ENCODE measurements at places on chromosomes 16 and 17.

- DNase-seq, result no peak
Measured at GRCh38 chr16:24921229-24921628, 75.5 kb downstream of the SLC5A11 start.

DNA sequence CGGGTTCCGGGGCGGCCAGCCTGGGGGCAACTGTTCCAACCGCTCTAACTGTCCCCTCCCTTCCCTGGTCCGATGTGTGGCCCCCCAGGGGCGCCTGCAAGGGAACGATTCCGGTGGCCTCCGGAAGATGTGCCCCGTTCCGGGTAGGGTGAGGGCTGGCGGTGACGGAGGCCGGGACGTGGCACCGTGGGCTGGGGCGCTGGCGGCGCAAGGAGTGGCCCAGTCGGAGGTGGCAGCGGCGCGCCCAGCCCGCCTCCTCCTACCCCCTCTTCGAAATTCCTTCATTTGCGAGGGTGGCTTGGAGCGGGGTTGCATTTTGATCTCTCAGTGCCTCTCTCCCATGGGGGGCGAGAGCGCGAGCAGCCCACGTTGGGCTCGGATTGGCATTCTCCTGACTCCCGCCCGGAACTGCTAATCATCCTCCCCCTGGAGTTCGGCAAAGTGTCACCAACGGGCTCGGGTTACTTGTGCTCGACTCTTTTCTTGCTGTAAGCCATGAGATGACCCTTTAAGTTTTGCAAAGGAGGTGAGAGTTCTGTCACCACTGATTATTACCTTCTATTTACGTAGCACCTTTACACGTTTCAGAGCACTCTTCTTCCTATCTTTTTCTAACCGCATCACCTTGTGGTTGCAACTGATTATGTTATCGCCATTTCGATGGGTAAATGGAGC, 622 bp downstream of the NDEL1 start:
- peak; percentile 38 for DNase-seq

GRCh38 chr16:30157214-30157613, 26.2 kb upstream of the CORO1A start:
- DNase-seq, result no peak

GRCh38 chr17:75088465-75089417, 987 bp downstream of the SLC16A5 start:
- no peak for DNase-seq

DNA sequence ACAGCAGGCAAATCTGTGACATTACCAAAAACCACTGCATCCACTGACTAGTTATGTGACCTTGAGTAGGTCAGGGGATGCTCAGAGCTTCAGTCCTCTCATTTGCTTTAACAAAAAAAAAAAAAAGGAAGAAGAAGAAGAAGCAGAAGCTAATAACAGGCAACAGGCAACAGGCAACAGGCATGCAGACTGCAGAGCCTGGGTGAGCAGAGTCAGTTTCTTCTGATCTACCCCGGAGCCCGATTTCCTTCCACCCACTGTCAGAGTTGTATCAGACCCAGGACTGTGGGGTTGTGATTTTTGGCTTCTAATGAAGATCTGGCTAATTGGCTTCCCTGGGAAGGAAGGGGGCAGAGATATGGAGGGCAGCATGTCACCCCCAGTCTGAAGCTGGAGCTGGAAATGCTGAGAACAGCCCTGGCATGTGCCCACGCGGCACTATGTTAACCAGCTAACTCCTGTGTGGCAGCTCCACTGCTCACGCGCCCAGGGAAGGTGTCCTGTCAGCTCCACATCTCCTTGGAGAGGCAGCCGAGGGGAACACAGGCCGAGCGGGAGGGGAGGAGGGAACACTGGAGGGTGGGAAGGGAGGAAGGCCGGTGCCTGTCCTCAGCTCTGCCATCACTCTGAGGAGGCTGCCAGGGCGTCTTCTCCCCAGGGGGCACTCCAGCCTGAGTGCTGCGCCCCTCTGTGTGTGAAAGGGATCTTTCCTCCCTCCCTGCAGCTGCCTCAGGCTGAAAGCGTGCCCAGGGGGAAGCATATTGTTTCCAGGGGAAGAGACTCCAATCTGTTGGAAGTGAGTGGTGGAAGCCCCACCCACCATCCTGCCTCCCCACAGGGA, 17.6 kb downstream of the SRCIN1 start:
- no peak for DNase-seq

- no peak for DNase-seq
Measured at GRCh38 chr16:58027161-58027915, 1.8 kb downstream of the MMP15 start.

- no peak for DNase-seq
Measured at GRCh38 chr16:4334724-4335495, 16.2 kb downstream of the PAM16 start.

DNA sequence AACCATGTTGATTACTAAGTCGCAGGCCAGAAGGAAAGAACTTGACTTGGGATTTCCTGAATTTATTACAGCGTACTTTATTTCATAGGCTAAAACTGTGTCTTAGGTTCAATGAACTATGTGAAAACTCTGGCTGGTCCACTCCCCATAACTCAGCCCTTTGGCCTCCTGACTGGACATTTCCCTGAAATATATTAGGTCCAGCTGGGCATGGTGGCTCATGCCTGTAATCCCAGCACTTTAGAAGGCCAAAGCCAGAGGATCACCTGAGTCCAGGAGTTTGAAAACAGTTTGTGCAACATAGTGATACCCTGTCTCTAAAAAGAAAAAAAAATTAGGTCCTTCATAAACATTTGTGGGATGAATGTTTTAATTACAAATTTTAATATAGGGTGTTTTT, 97.0 kb downstream of the CYLD start:
- no peak for DNase-seq

DNA sequence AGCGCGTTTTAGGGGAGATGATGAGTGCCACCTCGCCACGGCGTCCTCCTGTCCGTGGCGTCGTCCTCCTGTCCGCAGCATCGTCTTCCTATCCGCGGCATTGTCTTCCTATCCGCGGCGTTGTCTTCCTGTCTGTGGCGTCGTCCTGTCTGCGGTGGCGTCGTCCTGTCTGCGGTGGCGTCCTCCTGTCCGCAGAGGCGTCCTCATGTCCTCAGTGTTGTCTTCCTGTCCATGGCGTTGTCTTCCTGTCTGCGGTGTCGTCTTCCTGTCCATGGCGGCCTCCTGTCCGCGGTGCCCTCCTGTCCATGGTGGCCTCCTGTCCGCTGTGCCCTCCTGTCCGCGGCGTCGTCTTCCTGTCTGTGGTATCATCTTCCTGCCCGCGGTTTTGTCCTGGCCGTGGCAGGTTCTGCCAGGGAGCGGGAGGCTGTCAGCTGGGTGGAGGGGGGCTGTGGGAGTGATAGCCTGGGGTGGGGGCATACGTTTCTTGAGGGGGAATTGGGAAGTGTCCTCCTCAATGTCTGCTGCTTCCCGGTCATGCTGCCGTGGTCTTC, 30.9 kb downstream of the TBCD start:
- DNase-seq, result no peak

- DNase-seq, result no peak
Measured at GRCh38 chr16:84918006-84918909, 93.1 kb downstream of the ZDHHC7 start.

DNA sequence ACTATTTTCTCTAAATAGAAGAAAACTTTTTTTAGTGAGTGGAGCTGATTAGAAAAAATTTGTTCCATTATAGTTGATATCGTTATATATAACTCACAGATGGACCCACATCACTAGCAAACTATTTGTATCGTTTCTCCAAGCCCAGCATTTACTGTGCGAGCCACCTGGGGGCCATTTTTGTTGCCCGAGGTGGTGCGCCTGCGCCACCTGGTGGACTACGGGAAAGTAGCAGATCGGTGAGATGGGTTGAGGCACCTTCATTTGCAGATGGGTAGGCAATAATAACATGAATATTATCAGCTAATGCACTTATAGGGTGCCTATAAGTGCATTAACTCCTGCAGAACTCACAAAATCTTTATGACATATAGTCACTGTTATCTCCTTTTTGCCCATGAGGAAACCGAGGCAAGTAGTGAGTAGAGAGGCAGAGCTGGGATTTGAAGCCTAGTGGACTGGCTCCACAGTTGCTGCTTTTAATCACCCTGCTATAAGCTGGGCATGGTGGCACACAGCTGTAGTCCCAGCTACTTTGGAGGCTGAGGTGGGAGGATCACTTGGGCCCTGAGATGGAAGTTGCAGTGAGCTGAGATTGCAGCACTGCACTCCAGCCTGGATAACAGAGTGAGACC, 23.2 kb upstream of the NTN1 start:
- peak; percentile 57 for DNase-seq

DNA sequence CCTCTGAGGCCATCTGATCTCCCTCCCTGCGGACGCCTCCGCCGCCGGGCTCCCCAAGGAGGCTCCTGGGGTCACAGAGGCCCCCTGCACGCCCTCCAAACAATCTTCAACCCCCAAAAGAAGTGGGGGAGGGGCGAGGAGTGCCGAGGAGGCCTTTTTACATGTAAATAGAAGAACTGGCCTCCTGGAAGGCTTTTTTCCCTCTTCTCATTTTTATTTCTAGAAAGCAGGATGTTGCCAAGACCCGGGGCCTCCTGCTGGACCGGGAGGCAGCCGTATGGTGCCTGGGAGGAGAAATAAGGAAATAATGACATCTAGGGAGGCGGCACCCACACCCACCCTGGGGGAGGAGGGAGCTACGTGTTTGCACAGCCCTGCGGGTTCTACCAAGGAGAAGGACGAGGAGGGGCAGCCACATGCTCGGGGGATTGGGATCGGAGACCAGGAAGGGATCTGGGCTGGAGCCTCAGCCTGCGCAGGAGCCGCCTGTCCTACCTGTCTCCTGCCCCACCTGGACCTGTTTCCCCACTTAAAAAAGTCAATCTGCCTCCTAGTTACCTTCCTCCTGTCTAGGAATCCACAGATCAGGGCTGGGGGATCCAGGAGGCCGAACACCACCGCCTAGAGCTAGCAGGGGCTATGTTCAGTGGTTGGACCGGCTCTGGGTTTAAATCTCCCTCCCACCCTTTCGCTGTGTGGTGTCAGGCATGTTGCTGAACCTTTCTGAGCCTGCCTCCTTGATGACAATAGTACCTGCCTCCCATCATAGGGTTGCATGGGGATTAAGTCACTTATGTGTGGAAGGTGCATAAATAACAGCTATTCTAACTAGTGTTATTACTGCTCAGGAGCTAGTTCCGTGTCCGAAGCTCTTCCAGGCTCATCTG, 175.7 kb upstream of the GSE1 start:
- DNase-seq, result no peak

- no peak for DNase-seq
Measured at GRCh38 chr16:13912891-13913290, 7.1 kb upstream of the ERCC4 start.

GRCh38 chr16:8717892-8718415, 43.5 kb downstream of the ABAT start:
- no peak for DNase-seq

- DNase-seq, result no peak
Measured at GRCh38 chr16:70736465-70737376, 50.9 kb upstream of the MTSS2 start.

GRCh38 chr16:50688083-50688482, 5.3 kb upstream of the NOD2 start:
- no peak for DNase-seq

- no peak for DNase-seq
Measured at GRCh38 chr16:64541621-64542020, 580.2 kb downstream of the CDH11 start.

GRCh38 chr17:34556384-34556783, 23.0 kb upstream of the TMEM132E start:
- DNase-seq, result no peak

GRCh38 chr17:77535435-77535834, 394.7 kb downstream of the SEC14L1 start:
- DNase-seq, result no peak

GRCh38 chr16:84521497-84521770, 17.0 kb upstream of the MEAK7 start:
- no peak for DNase-seq

Data from stimulated activated CD4-positive, alpha-beta T cell treated with anti-CD3 and anti-CD28 coated beads, TNF-alpha, amount 100 ng/mL, for 24 hours (primary cell).